ENCODE measurements at places on chromosomes 4 and X.

DNA sequence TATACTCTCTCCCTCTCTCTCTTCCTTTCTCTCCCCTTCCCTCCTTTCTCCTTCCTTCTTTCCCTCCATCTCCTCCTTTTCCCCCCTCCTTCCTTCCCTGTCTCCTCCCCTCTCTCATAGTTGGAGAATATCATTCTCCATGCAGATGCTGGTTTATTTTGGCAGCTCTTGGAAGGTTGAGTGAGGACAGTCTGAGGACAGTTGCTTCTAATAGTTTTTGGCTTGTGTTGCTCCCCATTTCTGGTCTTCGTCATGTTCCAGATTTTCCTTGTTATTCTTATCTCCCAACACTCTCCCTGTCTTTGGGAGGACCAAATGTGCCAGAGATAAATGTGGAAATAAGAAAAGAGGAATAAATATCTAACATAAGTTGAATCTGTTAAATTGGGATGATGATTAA, 263.0 kb downstream of the FRMPD4 start:
- no peak for DNase-seq

GRCh38 chr4:84809946-84810345, 156.5 kb downstream of the WDFY3 start:
- DNase-seq = no peak

- DNase-seq = no peak
Measured at GRCh38 chr4:48493452-48494100, 3.5 kb downstream of the ZAR1 start.

GRCh38 chrX:121456315-121456714, 408.9 kb downstream of the GLUD2 start:
- DNase-seq = no peak

GRCh38 chr4:5968246-5968645, 50.0 kb downstream of the C4orf50 start:
- DNase-seq = no peak

DNA sequence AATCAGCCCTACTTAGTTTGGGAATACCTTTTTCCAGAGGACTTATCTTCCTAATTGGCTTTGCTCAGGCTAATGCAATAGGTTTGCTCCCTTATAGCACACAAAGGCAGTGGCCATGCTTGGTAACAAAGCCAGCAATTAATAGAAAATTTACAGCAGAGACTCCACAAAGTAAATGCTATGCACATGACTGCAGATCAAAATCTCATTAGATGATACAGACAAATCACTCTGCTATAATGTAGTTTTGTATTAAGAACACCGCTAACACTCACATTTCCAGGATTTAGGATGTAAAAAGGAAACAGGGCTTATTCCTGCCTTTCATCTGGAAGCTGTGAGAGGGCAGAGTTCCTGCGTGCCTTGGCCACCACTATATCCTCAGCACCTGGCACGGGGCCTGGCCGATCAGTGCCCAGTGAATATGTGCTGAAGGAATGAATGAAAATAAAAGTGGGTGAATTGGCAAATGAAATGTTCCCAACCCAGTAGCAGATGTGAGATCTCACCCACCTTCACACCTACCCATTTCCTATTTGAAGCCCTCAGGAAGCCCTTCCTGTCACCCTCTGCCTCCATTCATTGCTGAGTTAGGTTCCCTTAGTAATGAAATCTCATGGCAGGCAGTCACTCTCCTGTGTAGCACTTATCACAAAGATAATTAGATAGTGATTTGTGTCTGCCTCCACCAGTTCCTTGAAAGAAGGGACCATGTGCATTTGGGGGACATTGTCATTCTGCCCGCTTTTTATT, 5.1 kb downstream of the SEPTIN6 start:
- DNase-seq = no peak

DNA sequence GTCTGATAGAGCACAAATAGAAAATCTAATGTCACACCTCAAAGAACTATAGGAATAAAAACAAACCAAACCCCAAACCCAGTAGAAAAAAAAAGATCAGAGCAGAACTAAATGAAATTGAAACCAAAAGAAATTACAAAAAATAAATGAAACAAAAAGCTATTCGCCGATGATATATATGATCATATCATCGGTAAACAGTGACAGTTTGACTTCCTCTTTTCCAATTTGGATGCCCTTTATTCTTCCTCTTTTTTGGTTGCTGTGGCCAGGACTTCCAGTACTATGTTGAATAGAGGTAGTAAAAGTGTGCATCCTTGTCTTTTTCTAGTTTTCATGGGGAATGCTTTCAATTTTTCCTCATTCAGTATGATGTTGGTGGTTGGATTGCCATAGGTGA, 215.3 kb upstream of the AR start:
- DNase-seq = no peak

- DNase-seq = no peak
Measured at GRCh38 chrX:109036624-109037023, 300.3 kb upstream of the IRS4 start.

GRCh38 chr4:14719053-14719452, 283.2 kb upstream of the CPEB2 start:
- DNase-seq = no peak
